ENCODE measurements at places on chromosomes 1 and 21.

GRCh38 chr1:32964461-32965250 is at the start of gene RNF19B:
RNF19B (minus strand) TSS chr1:32964809; CDS start chr1:32964685, 124 bp downstream.
- DNase-seq: peak; percentile 89

GRCh38 chr1:186183970-186184628 is 191.0 kb downstream of the TPR start:
- DNase-seq: no peak

DNA sequence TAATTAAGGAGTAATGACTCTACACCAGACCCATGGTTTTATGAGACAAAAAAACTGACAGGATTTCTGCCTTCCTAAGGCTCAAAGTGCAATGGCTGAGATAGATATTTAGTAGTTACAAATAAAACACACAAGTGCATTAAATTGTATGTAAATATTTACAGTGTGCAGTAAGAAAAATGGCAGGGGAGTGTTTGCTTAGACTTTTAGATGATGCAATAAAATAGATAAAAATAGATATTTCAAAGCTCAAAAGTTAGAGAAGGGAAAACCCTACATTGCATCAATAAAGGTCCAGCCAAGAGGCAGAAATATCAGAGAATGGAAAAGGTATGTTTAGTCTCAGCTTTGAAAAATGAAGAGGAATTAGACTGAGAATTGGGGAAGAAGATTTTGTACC is 226.3 kb upstream of the FGGY start:
- DNase-seq: no peak

GRCh38 chr1:110076789-110077500 is 6.5 kb upstream of the ALX3 start:
- DNase-seq: no peak

GRCh38 chr1:53332186-53332564 is 4.3 kb upstream of the LRP8 start:
- DNase-seq: no peak

DNA sequence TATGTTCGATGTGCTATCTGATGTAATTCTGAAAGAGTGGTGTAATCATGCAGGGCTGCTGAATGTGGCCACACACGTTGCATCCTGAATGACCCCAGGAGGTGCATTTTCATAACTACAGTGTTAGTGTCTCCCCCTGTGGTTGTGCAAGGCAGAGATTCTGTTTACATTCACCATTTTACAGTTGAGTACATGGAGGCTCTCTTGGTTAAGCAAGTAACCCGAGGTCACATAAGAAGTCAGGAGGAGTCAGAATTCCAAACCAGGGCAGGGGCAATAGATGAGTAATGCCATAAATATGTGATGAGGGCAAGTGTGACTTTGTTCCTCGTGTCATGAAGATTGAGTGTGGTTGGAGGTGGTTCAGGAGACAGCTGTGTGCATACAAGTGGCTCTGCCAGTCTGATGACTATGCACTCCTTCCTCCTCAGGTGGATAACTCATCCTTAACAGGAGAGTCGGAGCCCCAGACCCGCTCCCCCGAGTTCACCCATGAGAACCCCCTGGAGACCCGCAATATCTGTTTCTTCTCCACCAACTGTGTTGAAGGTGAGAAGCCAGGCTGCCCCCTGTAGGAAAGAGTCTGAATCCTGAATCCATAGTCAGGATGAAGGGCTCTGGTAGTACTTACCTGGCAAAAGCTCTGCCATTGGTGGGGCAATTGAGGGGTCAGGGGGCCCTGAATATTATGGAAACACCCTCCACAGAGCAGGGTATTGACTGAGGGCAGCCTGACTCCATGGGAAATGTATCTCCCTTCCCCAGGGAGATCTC is 9.3 kb downstream of the ATP1A2 start:
- no peak for DNase-seq

GRCh38 chr1:229461032-229461668 is 27.3 kb upstream of the ACTA1 start:
- no peak for DNase-seq

DNA sequence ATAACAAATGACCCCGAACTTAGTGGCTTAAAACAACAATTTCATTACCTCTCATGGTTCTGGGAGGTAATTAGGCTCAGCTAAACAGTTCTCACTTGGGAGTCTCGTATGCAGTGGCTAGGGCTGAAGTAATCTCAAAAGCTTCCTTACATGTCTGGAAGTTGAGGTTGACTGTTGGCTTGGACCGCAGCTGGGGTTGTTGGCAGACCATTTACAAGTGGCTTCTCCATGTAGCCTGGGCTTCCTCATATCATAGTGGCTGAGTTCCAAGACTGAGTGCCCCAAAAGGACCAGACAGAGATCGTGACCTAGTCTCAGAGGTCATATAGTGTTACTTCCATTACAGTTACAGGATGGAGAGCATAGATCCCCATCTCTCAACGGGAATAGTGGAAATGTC is 2.4 kb upstream of the POGZ start:
- DNase-seq: no peak

DNA sequence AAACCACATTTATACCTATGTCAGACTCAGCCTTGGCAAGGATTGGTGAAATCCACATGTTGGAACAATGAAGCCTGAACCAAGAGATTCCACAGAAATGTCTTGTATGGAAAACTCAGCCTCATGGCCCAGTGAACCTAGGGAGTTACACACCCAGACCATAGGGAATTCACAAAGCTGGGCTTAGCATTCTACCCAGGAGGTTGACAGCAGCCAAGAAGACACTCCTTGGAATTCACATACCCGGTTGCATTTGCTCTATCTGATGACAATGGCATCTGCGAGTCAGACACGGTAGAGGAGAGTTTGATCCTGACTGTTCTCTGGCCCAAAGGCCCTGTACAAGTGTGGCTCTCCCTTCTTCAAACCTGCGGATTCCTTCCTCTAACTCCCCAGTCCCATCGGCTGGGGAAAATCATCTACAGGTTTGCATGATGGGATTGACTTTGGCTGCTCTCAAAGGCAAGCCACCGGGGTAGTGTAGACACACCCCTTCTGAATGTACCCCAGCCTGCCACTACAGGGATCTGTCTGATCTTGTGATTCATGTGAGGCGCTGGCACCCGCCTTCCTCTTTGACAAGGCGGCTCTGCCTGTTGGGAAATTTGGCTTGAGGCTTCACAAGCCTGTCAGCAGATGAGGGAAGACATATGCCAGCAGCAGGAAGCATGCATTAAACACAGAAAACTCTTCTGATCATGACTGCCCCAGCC is 297.3 kb upstream of the KAZN start:
- no peak for DNase-seq
